ENCODE measurements at places on chromosomes 16 and 17. TPM values are rescaled to one million over a fixed set of nuclear protein-coding genes. Genes with fewer than 3 reads are reported as not detected.

CCL17 gene
- not detected for total RNA-seq

MYH2 gene
- not detected for total RNA-seq

LPCAT2 gene
- total RNA-seq: 19.6 TPM

KRTAP9-2 gene
- total RNA-seq: not detected

NEUROD2 gene
- not detected for total RNA-seq
